ENCODE measurements at places on chromosomes 1 and 21. TPM values are rescaled to one million over a fixed set of nuclear protein-coding genes. Genes with fewer than 3 reads are reported as not detected.

DNA sequence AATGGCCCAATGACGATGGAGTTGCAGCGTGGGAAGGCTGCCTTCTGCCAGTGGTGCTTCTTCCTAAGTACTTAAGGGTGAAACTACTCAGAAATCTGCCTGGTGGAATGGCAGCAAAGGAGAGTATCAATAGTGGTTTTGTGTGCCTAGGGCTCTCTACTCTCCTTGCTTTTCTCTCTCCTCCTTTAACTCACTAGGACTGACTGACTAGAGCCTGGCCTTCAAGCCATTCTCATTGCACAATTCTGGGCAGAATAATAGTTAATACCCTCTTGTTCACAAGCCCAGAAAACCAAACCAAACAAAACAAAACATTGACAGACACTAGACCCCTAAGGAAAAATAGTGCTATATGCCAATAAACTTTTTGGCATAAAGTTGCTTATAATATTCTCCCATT is 171.2 kb upstream of the PTGFR start:
- no peak for DNase-seq
- H3K27ac ChIP-seq, result no peak overlapping the region
- no peaks in the 10 kb centered on the region for H3K36me3 ChIP-seq
- no peaks in the 10 kb centered on the region for H3K27me3 ChIP-seq

Gene VSIG8
- 0.11 TPM for total RNA-seq

Gene CYP4Z1
- total RNA-seq, result 1.5 TPM

Gene PGBD5
- 2.7 TPM for total RNA-seq

Gene SEMA4A
- total RNA-seq, result 37.1 TPM

Gene DCST1
- total RNA-seq, result not detected

DNA sequence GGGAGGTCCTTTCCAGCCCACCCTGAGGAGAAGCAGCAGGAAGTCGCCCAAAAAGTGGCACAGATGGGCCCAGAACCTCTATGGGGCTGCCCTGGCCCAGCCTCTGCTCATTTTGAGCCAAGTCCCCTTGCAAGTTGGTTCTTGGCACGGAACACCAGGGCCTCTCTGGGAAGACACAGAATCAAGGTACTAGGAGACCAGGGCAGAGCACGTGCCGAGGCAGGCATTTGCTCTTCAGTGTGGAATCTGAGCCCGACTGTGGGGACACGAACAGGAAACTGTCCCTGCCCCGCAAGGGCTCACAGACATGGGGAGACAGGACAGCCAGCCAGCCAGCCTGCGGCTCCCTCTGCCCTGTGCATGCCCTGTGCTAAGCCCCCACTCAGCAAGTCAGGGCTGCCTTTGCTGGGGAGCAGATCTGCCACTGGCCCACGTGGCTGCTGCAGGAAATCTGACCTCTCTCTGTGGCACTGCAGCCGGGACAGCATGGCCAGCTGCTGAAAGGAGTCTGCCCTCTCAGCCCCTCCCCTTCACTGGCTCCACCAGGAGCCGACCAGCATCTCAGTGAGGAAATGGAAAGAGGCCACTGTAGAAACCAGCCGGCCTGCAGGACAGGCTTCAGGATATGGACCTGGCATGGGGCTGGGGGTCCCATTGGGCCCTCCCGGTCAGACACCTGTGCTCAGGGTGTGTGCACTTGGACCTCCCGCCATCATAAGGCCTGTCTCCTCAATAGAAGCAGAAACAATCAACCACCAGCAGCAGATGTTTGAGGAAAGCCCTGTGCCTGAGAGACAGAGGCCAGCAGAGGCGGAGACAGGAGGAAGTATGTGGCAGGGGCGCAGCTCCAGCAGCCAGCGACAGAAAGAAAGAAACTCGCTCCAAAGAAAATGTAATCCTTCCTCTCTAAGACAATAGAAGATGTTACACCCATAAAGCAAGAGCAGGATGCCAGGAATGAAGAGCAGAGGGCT is 3.7 kb downstream of the ARHGEF16 start:
- H3K27ac ChIP-seq, result no peak overlapping the region
- no peak for DNase-seq
- peaks cover 10% of the 10 kb centered on the region for H3K4me1 ChIP-seq

Gene CLDN19
- not detected for total RNA-seq

Gene SCCPDH
- 30.0 TPM for total RNA-seq

GRCh38 chr1:192462616-192463015 is 113.0 kb upstream of the RGS1 start:
- H3K27me3 ChIP-seq, result no peaks in the 10 kb centered on the region
- H3K27ac ChIP-seq, result no peak overlapping the region
- H3K36me3 ChIP-seq, result no peaks in the 10 kb centered on the region
- H3K4me1 ChIP-seq, result no peaks in the 10 kb centered on the region
- no peak overlapping the region for H3K4me3 ChIP-seq

DNA sequence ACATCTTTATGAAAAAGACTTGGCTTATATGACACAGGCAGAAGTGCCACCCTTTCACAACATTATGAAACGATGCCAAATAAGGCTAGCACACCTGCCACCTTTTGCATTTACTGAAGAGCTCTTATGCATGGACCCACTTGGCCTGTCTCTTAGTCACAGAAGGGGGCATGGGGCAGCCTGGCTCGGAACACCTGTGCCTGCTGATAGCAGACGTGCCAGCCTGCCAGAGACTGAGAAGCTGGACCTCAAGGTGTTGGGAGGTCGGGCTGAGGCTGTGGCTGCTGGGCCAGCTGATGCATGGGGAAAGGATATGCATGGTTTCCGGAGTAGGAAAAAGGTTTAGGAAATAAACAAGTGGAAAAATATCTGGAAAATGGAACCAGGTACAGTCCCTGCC is 21.5 kb downstream of the RCAN1 start:
- no peaks in the 10 kb centered on the region for H3K27me3 ChIP-seq
- DNase-seq, result no peak
- H3K27ac ChIP-seq, result peak overlapping the region; percentile 63
- H3K36me3 ChIP-seq, result no peaks in the 10 kb centered on the region
- peaks cover 19% of the 10 kb centered on the region for H3K4me1 ChIP-seq

DNA sequence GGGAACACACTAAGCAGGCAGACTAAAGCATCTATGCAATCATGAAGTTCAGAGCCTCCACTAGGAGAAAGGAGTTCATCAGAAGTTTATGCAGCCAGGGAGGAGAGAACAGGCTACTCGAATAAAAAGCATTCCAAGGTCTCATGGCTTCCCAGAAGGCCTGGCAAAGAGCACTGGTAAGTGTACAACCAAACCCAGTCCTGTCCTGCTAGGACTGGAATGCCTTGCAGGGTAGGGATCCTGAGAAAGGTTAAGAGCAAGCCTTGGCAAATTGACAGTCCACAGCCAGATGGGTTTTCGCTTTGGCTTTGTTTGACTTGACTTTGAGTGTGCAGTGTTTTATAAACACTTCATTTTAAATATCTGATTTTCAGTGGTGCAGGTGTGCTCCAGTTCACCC is 133.6 kb upstream of the ATP1B1 start:
- H3K4me1 ChIP-seq, result peaks cover 30% of the 10 kb centered on the region
- no peak overlapping the region for H3K4me3 ChIP-seq
- peak; percentile 89 for DNase-seq
- H3K27me3 ChIP-seq, result no peaks in the 10 kb centered on the region

- no peaks in the 10 kb centered on the region for H3K4me1 ChIP-seq
- H3K4me3 ChIP-seq, result no peak overlapping the region
- H3K36me3 ChIP-seq, result no peaks in the 10 kb centered on the region
- H3K27me3 ChIP-seq, result no peaks in the 10 kb centered on the region
- DNase-seq, result peak; percentile 2
Measured at GRCh38 chr21:30434033-30434631, 4.1 kb downstream of the KRTAP13-4 start.

Gene C1orf185
- not detected for total RNA-seq

GRCh38 chr1:153697191-153698019 is 18.9 kb downstream of the NPR1 start:
- peak overlapping the region; percentile 82 for H3K27ac ChIP-seq
- H3K27me3 ChIP-seq, result no peaks in the 10 kb centered on the region
- no peak for DNase-seq
- no peaks in the 10 kb centered on the region for H3K36me3 ChIP-seq
- H3K4me1 ChIP-seq, result no peaks in the 10 kb centered on the region
- no peak overlapping the region for H3K4me3 ChIP-seq

DNA sequence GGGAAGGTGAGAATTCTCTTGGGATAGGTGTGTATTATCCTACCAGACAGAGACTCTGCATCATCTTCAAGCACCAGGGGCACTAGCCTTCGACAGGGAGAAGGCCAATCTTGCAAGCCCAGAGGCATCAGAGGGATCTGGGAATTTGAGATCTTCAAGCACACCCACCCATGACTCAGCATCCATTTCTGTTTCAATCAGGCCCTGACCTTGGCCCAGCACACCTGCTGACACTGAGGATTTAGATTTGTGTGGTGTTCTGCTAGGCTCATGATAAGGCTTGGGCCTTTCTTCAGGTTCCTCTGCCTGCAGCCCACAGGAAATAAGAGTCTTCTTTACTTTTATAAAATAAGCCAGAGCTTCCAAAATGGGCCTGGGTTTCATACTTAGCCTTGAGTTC is 6.6 kb upstream of the PCP4 start:
- H3K27ac ChIP-seq, result no peak overlapping the region
- no peaks in the 10 kb centered on the region for H3K27me3 ChIP-seq
- peaks cover 15% of the 10 kb centered on the region for H3K4me1 ChIP-seq
- no peak for DNase-seq
- no peak overlapping the region for H3K4me3 ChIP-seq

DNA sequence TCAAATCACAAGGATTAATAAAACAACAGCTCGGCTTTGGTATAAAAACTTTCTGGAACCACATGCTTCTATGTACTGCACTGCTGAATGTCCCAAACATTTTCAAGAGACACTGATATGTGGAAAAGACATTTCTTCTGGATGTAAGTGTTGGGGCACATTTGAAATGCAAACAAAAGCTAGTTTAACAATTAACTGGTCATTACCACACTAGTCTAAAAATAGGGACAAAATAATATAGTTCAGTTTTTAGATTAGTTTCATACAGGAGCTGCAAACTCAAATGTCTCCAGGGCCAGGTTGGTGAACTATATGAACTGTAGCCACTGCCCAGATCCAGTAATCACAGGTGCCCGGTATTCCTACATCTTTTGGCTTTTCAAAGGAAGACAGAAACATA is 3.2 kb downstream of the IL23R start:
- no peak overlapping the region for H3K27ac ChIP-seq
- DNase-seq, result no peak
- H3K4me3 ChIP-seq, result no peak overlapping the region
- no peaks in the 10 kb centered on the region for H3K4me1 ChIP-seq
- H3K36me3 ChIP-seq, result no peaks in the 10 kb centered on the region
